ENCODE measurements at places on chromosomes 5 and 9.

- H3K27ac ChIP-seq, result peak overlapping the region; percentile 56
- H3K4me1 ChIP-seq, result peaks cover 39% of the 10 kb centered on the region
- H3K27me3 ChIP-seq, result peaks cover 28% of the 10 kb centered on the region
- DNase-seq, result no peak
- H3K4me3 ChIP-seq, result no peak overlapping the region
Measured at GRCh38 chr9:35669331-35670145, 4.2 kb upstream of the CA9 start.

DNA sequence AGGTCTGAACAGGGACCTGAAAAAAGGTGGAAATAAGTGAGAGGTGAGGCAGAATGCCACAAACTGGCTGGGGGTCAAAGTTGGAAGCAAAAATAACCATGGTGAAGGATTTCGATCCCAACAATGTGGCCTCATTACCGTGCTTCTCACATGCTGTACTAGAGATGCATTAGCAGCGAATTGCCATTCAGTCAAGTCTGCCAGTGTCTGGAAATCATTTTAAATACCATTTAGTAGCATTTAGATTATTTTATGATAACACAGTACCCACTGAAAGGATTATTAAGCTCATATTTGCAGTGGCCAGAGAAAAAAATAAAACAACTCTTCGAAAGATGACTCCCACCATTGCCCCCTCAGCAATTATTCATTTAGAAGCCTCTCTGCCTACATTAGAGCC, 294.6 kb upstream of the SLC24A2 start:
- no peak for DNase-seq
- no peaks in the 10 kb centered on the region for H3K36me3 ChIP-seq
- peaks cover 2% of the 10 kb centered on the region for H3K27me3 ChIP-seq

- no peak overlapping the region for H3K27ac ChIP-seq
- no peaks in the 10 kb centered on the region for H3K36me3 ChIP-seq
- peaks cover 86% of the 10 kb centered on the region for H3K4me1 ChIP-seq
- H3K27me3 ChIP-seq, result peaks cover 38% of the 10 kb centered on the region
- DNase-seq, result no peak
- peak overlapping the region; percentile 16 for H3K4me3 ChIP-seq
Measured at GRCh38 chr9:109314011-109314531, 6.8 kb downstream of the EPB41L4B start.

- no peak for DNase-seq
- H3K4me3 ChIP-seq, result no peak overlapping the region
- H3K36me3 ChIP-seq, result no peaks in the 10 kb centered on the region
- H3K4me1 ChIP-seq, result peaks cover 54% of the 10 kb centered on the region
- no peaks in the 10 kb centered on the region for H3K27me3 ChIP-seq
Measured at GRCh38 chr5:158123595-158123994, 264.6 kb upstream of the CLINT1 start.

DNA sequence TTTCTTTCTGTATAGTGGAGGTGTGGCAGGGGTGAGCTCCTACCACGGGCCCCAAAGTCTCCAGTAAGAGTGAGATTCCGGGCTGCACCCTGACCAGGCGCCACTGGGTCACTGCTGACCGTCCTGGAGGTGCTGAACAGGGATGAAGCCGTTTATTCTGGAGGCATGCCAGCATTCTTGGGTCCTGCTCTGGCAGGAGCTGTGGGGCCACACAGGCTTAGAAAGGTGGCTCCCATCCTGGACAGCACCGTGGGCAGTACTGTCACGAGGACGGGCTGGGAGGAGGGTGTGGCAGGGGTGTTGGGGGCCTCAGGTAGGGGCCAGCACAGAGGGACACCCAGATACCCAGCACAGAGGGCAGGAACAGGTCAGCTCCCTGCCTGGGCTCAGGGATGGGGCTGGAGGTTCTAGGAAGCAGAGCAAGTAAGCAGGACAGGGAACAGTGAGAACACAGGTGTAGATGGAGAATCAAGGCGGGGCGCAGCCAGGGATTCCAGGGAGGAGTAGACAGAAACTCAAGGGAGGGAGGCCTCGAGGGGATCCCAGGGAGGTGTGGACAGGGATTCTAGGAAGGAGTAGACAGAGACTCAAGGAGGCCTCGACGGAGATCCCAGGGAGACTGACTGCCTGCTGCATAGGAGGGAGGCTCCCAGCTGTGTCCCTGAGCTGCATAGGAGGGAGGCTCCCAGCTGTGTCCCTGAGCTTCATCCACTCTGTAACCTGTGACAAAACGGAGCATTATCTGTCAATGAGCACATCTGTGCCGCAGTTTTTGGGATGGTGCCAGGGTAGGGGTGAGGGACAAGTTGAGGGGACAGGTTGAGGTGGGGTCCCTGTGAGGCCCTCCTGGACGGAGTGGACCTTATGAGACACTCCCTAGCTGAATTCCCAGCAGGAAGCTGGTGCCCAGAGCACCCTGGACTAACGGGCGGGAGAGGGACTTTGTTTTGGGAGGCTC, 1.1 kb upstream of the PLEKHG4B start:
- peaks cover 9% of the 10 kb centered on the region for H3K36me3 ChIP-seq
- peak overlapping the region; percentile 77 for H3K4me3 ChIP-seq
- H3K27ac ChIP-seq, result no peak overlapping the region
- H3K4me1 ChIP-seq, result peaks cover 22% of the 10 kb centered on the region

DNA sequence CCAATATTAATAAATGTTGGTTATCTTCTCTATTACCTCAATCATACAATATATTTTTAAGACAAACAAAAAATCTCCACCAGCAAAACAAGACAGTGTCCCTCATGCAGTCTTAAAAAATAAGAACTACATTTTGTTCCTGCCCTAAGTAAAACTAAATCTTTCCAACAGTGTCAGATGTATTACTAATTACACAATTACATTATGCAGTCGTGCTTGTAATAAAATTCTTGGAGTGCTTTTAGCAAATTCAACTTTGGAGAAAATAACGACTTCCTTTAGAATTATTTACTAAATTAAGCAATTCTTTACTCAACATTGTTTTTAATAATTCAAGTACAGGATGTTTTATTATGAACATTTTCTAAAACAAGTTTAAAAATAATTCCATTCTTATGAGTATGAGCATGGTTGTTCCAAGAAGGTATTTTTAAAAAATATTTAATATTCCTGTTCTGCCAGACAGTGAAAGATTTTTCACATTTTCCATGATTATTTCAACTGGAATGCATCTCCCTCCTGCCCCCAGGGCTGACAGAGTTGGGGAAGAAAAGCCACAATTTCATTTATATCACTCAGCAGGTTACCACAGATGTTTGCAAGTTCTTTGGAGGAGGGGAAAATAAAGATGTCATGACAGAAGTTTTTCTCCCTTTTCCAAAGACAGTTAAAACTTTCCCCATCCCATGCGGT, 137.9 kb downstream of the FAM114A2 start:
- H3K27ac ChIP-seq, result no peak overlapping the region
- H3K27me3 ChIP-seq, result no peaks in the 10 kb centered on the region
- DNase-seq, result no peak
- no peak overlapping the region for H3K4me3 ChIP-seq
- H3K36me3 ChIP-seq, result no peaks in the 10 kb centered on the region

GRCh38 chr5:131194725-131195124, 24.0 kb downstream of the LYRM7 start:
- H3K36me3 ChIP-seq, result peaks cover under 1% of the 10 kb centered on the region
- H3K27ac ChIP-seq, result no peak overlapping the region
- peaks cover 4% of the 10 kb centered on the region for H3K4me1 ChIP-seq
- peaks cover 2% of the 10 kb centered on the region for H3K27me3 ChIP-seq
- H3K4me3 ChIP-seq, result no peak overlapping the region

GRCh38 chr9:75200892-75201470, 112.7 kb downstream of the OSTF1 start:
- H3K27ac ChIP-seq, result no peak overlapping the region
- H3K36me3 ChIP-seq, result no peaks in the 10 kb centered on the region
- H3K27me3 ChIP-seq, result peaks cover 4% of the 10 kb centered on the region
- no peak overlapping the region for H3K4me3 ChIP-seq

DNA sequence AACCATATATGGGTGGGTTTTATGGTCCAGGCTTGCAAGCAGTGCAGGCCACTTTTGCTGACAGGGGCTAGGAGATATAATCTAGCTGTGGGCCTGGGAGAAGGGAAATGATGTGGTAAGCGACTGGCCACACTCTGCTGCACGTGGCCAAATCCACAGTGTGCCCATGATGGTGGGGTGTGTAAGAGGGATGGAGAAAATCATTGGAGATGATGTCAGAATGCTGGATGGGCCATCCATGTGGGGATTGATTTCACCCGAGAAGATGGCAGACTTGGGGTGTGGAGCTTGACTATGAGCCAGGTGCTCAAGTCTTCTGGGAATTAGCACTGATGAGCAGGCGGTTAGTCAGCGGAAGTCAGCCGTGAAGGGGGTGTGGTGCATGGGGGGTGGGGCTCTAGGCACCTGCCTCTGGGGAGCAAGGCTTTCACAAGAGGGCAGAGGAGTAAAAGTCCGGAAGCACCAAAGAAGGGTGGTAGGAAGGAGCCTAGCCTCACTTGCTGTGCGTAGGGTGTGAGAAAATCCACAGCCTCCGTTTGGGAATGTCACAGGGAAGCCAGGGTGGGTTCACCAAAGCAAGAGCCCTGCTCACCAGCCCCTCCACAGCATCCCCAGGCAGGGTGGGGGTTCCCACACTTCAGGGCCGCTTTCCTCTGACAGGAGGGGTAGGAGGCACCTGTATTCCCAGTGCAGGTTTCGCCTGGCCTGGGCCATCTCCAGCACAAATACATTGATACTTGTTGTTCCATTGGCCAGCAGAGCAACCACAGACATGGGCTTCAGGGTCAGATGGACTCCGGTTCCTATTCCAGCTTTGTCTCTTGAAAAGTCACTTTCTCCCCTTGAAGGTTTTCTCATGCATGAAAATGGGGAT, 44.5 kb upstream of the ANGPTL2 start:
- no peaks in the 10 kb centered on the region for H3K36me3 ChIP-seq
- peaks cover 4% of the 10 kb centered on the region for H3K4me1 ChIP-seq
- H3K27ac ChIP-seq, result no peak overlapping the region
- H3K4me3 ChIP-seq, result no peak overlapping the region

DNA sequence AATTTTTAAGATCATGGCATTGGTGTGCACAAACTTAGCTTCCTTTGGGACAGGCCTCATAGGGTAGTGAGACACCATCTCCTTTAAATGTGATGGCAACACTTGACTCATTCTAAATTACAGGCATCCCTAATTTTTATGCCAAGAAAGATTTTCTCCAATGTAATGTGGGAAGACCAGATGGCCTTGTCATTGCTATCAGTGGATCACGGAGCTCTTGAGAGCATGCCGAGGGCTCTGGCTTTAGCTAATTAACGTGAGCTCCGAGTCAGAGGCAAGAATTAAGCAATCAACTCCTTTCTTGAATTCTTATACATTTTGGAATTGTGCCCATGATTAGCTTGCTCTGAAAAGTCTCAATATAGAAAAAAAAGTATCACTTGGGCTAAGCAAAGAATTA, 215.8 kb downstream of the LRRC70 start:
- H3K27ac ChIP-seq, result no peak overlapping the region
- DNase-seq, result no peak
- H3K4me1 ChIP-seq, result no peaks in the 10 kb centered on the region
- no peaks in the 10 kb centered on the region for H3K27me3 ChIP-seq
- H3K36me3 ChIP-seq, result no peaks in the 10 kb centered on the region
- no peak overlapping the region for H3K4me3 ChIP-seq

GRCh38 chr9:135506327-135507103, 6.0 kb downstream of the MRPS2 start:
- no peak overlapping the region for H3K4me3 ChIP-seq
- H3K27me3 ChIP-seq, result peaks cover 3% of the 10 kb centered on the region
- H3K4me1 ChIP-seq, result peaks cover 51% of the 10 kb centered on the region
- H3K36me3 ChIP-seq, result peaks cover 32% of the 10 kb centered on the region
- peak overlapping the region; percentile 39 for H3K27ac ChIP-seq

GRCh38 chr5:178116143-178116885, 3.0 kb downstream of the N4BP3 start:
- H3K27ac ChIP-seq, result no peak overlapping the region
- no peaks in the 10 kb centered on the region for H3K36me3 ChIP-seq
- H3K27me3 ChIP-seq, result peaks cover 39% of the 10 kb centered on the region
- no peak for DNase-seq
- peaks cover 26% of the 10 kb centered on the region for H3K4me1 ChIP-seq

DNA sequence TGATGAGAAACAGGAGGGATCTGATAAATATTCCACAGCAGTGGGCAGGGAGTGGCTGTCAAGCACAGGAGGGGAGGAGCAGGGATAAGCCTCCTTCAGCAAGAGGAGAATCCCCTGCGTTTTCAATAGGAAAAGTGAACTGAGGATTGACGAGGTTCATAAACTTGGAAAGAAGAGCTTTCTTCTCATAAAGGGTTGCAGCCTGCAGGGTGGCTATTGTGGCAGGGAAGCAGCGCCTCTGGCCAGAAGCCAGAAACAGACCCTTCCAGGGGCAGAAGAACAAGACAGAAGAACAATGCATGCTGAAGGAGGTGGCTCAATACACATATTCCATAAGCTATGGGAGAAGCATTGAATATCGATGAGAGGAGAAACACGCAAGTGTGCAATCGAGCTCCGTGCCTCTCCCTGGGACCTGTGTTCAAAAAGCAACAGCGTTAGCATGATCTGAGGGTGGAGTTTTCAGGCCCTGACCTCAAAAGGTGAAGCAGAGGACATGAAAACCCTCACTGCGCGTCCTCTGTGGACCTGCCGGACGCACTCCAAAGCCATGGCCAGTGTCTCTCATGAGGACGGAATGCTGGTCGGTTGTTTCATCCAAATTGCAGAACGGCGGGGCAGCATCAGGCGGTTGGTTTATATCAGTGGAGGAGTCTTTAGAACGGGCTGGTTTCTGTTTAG, 67.6 kb downstream of the ANKRD33B start:
- H3K36me3 ChIP-seq, result no peaks in the 10 kb centered on the region
- H3K4me3 ChIP-seq, result no peak overlapping the region
- H3K4me1 ChIP-seq, result peaks cover 38% of the 10 kb centered on the region
- H3K27ac ChIP-seq, result no peak overlapping the region
- DNase-seq, result no peak
- H3K27me3 ChIP-seq, result peaks cover 46% of the 10 kb centered on the region

GRCh38 chr9:27726244-27727081, 153.2 kb upstream of the C9orf72 start:
- peaks cover 25% of the 10 kb centered on the region for H3K4me1 ChIP-seq
- H3K36me3 ChIP-seq, result no peaks in the 10 kb centered on the region
- H3K4me3 ChIP-seq, result no peak overlapping the region
- no peak overlapping the region for H3K27ac ChIP-seq
- peak; percentile 75 for DNase-seq

- H3K4me3 ChIP-seq, result no peak overlapping the region
- peak overlapping the region; percentile 65 for H3K27ac ChIP-seq
- DNase-seq, result no peak
- H3K27me3 ChIP-seq, result peaks cover 23% of the 10 kb centered on the region
- no peaks in the 10 kb centered on the region for H3K36me3 ChIP-seq
- peaks cover 54% of the 10 kb centered on the region for H3K4me1 ChIP-seq
Measured at GRCh38 chr5:139954462-139954861, 88.6 kb downstream of the NRG2 start.

GRCh38 chr5:90810211-90810610, 251.6 kb downstream of the ADGRV1 start:
- no peak overlapping the region for H3K4me3 ChIP-seq
- H3K27me3 ChIP-seq, result no peaks in the 10 kb centered on the region
- no peaks in the 10 kb centered on the region for H3K4me1 ChIP-seq
- no peak for DNase-seq
- no peak overlapping the region for H3K27ac ChIP-seq
- H3K36me3 ChIP-seq, result peaks cover 58% of the 10 kb centered on the region
